ENCODE measurements at places on chromosomes 7 and 10.

GRCh38 chr7:39554583-39555165 lies 11.5 kb upstream of the YAE1 start:
- DNase-seq: no peak

GRCh38 chr7:67738958-67739357 lies 742.3 kb downstream of the TYW1 start:
- no peak for DNase-seq

- no peak for DNase-seq
Measured at GRCh38 chr7:80087051-80087770, 47.4 kb upstream of the GNAI1 start.

DNA sequence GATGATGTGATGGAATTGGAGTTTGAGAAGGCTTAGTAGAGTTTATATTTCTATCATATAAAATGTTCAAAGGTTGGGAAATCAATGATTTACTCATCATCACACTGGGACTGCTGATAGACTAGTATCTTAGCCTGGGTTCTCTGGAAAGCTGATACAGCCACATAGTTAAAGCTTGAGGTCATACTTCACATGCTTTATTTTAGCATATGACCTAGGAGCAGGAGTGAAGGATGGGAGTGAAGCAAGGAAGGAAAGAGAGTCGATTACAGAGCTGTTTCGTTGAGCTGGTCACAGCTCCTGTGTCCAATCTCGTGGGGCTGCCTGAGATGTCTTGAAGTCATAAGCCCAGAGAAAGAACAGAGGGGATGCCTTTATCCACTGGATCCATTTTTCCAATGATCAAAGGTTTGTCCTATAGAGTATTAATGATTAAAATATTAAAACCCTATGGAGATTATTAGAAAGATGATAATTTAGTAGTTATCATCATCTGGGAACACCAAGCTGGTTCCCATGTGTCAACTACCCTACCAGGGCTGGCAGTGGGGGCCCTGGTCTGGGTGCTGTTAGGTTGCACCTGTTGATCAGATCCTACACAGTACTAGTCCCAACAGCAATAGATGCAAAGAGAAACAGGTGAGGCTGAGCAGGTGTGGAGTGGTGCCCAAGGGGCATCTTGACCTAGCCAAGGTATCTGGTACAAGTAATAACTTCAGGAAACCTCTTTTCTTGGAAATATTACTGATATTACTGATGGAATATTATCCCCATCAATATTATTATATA lies 77.8 kb downstream of the BAMBI start:
- DNase-seq: no peak

- DNase-seq: no peak
Measured at GRCh38 chr10:112904000-112904399, 46.0 kb upstream of the TCF7L2 start.

- DNase-seq: no peak
Measured at GRCh38 chr10:19480353-19480752, 335.9 kb upstream of the PLXDC2 start.

GRCh38 chr7:132495936-132496335 lies 80.3 kb downstream of the PLXNA4 start:
- DNase-seq: no peak

DNA sequence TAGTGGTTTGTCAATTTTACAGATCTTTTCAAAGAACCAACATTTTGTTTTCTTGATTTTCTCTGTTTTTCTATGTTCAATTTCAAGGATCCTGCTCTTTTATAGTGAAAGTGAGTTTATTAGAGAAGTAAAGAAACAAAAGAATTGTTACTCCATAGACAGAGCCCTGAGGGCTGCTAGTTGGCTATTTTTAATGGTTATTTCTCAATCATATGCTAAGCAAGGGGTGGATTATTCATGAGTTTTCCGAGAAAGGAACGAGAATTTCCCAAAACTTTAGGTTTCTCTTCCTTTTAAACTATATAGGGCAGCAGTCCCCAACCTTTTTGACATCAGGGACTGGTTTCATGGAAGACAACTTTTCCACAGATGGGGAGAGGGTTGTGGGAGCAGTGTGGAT lies 165.0 kb downstream of the CCSER2 start:
- DNase-seq: no peak

- no peak for DNase-seq
Measured at GRCh38 chr7:42155584-42156290, 81.3 kb downstream of the GLI3 start.

DNA sequence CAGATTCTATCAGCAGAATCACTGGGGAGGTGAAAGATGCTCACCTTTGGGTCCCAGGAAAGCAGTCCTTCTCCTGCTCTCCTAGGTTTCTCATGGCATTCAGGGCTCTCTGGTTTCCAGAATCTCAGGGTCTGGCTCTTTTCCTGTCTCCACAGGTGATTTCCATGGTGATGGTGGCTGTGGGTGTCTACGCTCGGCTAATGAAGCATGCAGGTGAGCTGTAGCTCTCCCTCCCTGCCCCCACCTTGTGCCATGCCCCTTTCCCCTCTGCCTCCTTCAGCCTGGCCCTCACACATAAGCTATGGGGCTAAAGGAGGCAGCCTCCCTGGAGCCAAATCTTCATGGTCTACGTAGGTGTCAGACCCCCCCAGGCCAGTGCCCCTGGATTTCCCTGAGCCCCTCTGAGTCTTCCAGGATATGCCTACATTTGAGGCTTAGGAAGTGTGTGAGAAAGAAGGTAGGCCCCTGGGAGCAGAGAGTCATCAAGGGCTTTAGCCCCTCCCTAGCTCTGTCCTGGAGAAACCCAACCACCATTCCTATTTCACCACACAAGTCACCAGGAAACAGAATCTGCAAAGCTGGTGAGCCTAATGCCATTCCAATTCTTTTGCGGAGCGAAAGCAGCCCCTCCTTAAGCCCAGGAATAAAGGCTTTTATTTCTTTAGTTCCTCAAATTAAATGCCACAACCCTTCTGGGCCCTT lies 17.2 kb downstream of the TSPAN33 start:
- no peak for DNase-seq

- no peak for DNase-seq
Measured at GRCh38 chr7:137001041-137001440, 132.6 kb downstream of the CHRM2 start.

DNA sequence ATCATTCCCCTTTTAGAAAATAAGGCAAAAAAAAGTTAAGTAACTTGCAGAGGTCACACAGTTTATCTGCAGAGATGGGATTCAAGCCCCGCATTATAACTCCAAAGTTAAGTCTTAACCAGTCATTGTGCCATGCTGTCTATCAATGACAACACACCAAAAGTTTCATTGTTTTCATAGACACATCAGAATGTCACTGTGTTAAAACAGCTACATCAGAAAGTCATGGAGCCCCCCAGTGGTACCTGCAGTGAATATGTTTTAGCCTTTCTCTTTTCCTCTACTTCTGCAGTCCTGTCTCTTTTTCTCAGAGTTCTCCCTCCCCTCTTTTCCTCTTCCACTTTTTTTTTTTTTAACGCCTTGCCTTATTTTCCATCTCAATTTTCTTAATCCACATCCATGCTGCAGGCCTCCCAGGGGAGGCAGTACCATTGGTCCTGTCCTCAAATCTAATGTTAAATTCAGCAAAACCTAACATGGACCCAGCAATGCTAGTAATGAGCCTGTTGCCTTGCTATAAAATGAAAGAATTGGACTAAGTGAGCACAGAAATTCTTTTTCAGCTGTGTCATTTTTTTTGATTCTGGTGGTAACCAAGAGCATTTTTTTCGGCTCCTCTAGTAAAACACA lies 3.8 kb upstream of the NRCAM start:
- peak; percentile 12 for DNase-seq

DNA sequence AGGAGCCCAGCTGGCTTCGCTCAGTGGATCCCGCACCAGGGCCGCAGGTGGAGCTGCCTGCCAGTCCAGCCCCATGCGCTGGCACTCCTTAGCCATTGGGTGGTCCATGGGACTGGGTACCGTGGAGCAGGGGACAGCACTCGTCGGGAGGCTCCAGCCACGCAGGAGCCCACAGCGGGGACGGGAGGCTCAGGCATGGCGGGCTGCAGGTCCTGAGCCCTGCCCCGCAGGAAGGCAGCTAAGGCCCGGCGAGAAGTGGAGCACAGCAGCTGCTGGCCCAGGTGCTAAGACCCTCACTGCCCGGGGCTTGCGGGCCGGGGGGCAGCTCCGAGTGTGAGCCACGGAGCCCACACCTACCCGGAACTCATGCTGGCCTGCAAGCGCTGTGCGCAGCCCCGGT lies 25.9 kb upstream of the AKR1C1 start:
- DNase-seq: no peak

GRCh38 chr7:83546586-83546985 lies 102.4 kb downstream of the SEMA3E start:
- DNase-seq: no peak

GRCh38 chr10:16611037-16611436 lies 89.4 kb upstream of the C1QL3 start:
- no peak for DNase-seq

DNA sequence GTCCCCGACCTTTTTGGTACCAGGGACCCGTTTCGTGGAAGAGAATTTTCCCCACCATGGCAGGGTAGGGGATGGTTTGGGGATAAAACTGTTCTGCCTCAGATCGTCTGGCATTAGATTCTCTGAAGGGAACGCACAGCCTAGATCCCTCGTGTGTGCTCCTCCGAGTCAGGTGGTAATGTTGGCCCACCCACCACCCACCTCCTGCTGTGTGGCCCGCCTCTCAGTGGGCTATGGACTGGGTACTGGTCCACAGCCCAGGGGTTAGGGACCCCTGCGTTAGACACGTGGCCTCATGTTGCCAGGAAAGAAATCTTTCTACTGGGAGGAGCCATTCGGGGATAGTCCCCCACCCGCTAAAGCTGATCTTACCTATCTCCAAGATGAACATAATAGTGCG lies 27.0 kb downstream of the PFKFB3 start:
- no peak for DNase-seq

DNA sequence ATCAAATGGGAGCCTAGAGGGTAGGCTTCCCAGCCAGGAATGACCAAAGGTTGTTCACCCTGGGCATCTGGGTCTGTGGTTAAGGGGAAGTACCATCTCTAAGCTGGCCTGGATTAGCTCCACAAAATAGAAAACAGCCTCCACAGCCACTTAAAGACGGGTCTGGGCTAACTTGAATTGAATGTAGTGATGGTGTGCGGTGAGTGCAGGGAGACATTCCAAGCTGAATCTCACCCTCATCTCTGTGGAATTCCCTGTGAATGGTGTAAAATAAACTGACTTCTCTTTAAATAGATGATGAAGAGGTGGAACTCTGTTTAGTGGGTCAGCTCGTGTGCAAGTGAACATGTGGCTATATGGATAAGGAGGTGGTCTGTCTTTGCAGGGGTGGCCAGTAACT lies 251.0 kb downstream of the DYNC1I1 start:
- no peak for DNase-seq

- no peak for DNase-seq
Measured at GRCh38 chr7:103605640-103606039, 159.6 kb upstream of the SLC26A5 start.

DNA sequence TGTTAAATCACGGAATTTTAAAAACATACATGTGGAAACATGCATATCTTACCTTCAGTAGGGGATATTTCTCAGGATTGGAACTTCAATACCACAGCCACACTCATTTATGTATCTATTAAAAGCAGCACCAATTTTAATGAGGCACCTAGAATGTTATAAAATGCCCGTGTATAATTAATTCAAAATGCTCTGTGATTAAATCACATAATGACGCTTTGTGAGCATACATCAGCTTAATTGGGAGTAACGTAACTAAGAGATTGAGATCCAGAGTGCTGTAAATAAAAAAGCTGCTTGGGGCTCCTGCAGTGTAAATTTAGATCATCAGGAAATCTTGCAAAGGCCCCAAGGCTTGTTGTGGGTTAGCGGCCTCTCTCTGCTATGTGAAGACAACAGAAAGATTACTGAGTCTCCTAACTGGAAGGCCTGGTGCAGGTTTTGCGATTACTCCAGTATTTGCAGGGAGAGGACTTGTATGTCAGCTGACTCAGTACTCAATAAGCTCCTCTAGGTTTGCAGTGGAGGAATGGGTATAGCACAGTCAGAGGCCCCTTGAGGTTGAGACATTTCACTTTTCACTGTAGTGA lies 195.5 kb upstream of the PHYHIPL start:
- DNase-seq: no peak

DNA sequence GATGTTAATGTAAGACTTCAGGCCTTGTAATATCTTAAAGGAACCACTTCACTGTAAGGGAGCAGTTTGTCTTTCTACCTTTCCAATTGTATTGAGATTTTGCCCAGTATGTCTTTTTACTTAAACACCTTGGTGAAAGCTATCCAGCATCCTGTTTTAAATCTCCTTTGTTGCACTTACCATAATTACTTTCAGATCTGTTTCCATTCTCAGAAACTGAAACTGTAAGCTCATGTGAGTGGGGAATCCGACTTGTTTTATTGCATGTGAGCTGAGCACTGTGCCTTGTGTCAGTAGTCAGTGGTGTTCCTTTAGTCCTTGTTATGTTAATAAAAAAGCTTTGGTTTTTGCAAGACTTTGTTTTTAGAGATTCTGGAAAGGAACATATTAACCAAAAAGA lies 42.2 kb downstream of the BMPR1A start:
- no peak for DNase-seq

- DNase-seq: no peak
Measured at GRCh38 chr7:6453734-6454133, 6.0 kb upstream of the DAGLB start.

- no peak for DNase-seq
Measured at GRCh38 chr7:99137411-99138180, 6.3 kb downstream of the SMURF1 start.

- peak; percentile 56 for DNase-seq
Measured at GRCh38 chr10:123007558-123008354, 839 bp downstream of the IKZF5 start.

DNA sequence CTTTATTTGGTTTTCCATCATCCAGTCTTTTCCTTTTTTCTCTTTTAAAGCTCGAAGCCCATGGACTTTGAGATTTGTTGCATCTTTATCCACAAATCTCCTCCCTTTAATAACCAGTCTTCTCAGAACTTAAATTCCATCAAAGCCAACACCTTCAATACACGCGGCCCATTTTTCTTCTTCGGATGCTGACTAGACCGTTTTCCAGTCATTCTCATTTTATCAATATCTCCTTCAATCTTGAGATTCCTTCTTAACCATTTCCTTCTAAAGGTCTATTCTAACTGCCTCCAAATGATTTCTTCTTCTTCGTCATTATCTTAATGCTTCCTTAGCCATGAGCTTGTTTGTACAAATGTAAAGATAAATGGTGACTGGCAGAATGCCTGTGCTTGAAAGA lies 173.5 kb downstream of the BAMBI start:
- DNase-seq: no peak

DNA sequence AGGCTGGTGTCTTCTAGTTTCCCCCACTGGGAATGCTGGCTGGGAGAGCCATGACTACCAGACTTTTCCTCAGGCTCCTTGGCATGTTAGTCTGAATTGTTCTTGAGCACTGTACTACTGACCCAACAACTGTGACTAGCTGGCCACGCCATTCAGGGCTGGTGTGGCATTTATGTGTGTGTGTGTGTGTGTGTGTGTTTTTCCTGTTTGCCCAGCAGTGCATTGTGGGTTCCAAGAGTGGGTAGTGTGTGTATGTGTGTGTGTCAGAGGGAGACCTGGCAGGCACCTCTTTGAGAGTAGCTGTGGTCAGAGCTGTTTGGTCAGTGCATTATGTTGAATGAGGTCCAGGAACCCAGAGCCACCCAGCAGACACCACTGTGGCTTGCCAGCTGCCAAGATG lies 9.2 kb downstream of the PCBD1 start:
- DNase-seq: no peak

Data from CD4-positive, alpha-beta T cell treated with Interleukin-6 for 4 hours (primary cell).